ENCODE measurements at places on chromosomes 5 and 9. TPM values are rescaled to one million over a fixed set of nuclear protein-coding genes. Genes with fewer than 3 reads are reported as not detected.

Gene SPATA31A3
- polyA plus RNA-seq = not detected

Gene WASHC1
- polyA plus RNA-seq = 17.6 TPM

DNA sequence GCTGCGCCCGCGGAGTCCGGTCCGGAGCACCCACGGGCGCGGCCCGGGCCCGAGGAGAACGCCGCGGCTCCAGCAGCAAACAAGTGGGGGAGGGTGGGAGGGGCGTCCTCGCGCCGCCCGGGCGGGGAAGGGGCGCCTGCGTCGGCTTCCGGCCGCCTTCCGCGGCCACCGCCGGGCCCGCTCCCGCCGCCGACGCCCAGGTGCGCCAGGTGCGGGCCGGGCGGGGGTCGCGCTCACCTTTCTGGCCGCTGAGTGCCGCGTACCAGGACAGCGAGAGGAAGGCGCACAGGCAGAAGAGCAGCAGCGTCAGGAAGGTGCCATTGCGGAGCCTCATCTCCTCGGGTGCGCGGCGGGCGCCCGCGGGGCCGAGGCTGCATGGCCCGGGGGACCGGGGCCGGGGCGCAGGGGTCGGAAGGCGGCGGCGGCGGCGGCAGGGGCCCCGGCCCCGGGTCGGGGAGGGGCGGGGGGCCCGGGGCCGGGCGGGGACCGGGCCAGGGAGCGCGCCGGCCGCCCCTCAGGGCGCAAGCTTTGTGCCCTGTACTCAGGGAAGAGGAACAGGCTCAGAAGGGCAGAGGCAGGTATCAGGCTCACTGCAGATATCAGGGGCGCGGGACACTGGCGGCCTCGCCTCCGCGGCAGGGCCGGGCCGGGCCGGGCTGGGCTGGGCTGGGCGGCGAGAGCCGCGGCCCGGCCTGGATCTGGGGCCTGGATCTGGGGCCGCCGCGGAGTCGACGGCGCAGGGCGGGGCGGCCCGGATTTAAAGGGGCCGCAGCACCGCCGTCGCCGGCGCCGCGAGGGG, at the start of gene MGAT4B:
Gene MGAT4B, minus strand, starts transcription at position 617 of the 799 bp plus-strand sequence. Its CDS starts 283 bp downstream, at position 334.
- DNase-seq = peak; percentile 70
- H3K4me3 ChIP-seq = peak within 1 kb of the TSS; percentile 98
- peaks cover 7% of the 10 kb centered on the region for H3K36me3 ChIP-seq

GRCh38 chr9:14532456-14533115, 160.6 kb downstream of the ZDHHC21 start:
- no peak overlapping the region for H3K4me3 ChIP-seq
- H3K4me1 ChIP-seq = no peaks in the 10 kb centered on the region
- no peak overlapping the region for H3K27ac ChIP-seq
- no peak for DNase-seq

- H3K4me3 ChIP-seq = peak overlapping the region; percentile 83
- no peak for DNase-seq
- peaks cover 50% of the 10 kb centered on the region for H3K36me3 ChIP-seq
- H3K4me1 ChIP-seq = peaks cover 37% of the 10 kb centered on the region
Observed at GRCh38 chr9:35687972-35688557, 1.7 kb downstream of the TPM2 start.

DNA sequence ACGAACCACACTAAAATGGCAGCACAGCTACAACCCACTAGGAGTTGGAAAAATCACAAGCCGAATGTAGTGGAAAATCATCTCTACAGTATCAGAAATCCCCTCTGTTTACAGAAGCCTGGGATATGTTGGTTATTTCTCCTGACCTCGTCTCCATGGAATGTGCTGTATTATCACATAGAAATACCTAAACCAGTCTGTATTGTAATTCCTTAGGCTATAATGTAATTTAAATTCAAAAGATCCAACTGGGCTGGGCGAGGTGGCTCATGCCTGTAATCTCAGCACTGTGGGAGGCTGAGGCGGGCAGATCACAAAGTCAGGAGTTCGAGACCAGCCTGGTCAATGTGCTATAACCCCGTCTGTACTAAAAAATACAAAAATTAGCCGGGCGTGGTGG, 244.8 kb upstream of the MPDZ start:
- H3K27me3 ChIP-seq = no peaks in the 10 kb centered on the region
- no peak overlapping the region for H3K27ac ChIP-seq
- peak; percentile 22 for DNase-seq
- no peak overlapping the region for H3K4me3 ChIP-seq
- H3K36me3 ChIP-seq = no peaks in the 10 kb centered on the region
